ENCODE measurements at places on chromosomes 11 and 22. TPM values are rescaled to one million over a fixed set of nuclear protein-coding genes. Genes with fewer than 3 reads are reported as not detected.

- DNase-seq = no peak
- H3K27ac ChIP-seq = no peak overlapping the region
- no peaks in the 10 kb centered on the region for H3K27me3 ChIP-seq
- peaks cover 9% of the 10 kb centered on the region for H3K4me1 ChIP-seq
These were observed 25.1 kb upstream of the PLAAT3 start for GRCh38 chr11:63639199-63639832.

Gene TEX54
- not detected for total RNA-seq

- DNase-seq = no peak
- H3K27ac ChIP-seq = no peak overlapping the region
- H3K27me3 ChIP-seq = peaks cover 13% of the 10 kb centered on the region
- H3K4me1 ChIP-seq = no peaks in the 10 kb centered on the region
These were observed 14.7 kb upstream of the CD5 start for GRCh38 chr11:61087426-61088119.

DNA sequence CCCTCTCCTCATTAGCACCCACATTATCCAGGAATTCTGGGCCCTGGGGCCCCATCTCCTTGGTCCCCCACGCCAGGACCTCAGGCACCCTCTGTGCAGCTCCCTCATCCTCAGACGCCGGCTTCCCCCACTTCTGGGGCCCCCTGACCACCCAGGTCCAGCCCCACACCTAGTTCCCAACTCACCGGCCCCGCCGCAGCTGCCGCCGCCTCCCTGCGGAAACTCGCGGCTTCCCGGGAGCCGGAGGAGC is at the start of gene PCSK7:
PCSK7 (minus strand) TSS at position 232 of the 250 bp plus-strand sequence. CDS start 2,229 bp downstream, outside the sequence.
- no peak for DNase-seq
- H3K27ac ChIP-seq = peak within 1 kb of the TSS; percentile 91
- peaks cover 14% of the 10 kb centered on the region for H3K4me1 ChIP-seq
- H3K36me3 ChIP-seq = peaks cover 34% of the 10 kb centered on the region
- no peaks in the 10 kb centered on the region for H3K27me3 ChIP-seq

GRCh38 chr22:45071618-45072017 is 61.8 kb upstream of the PHF21B start:
- no peak overlapping the region for H3K4me3 ChIP-seq
- no peak for DNase-seq
- H3K27ac ChIP-seq = no peak overlapping the region
- peaks cover 100% of the 10 kb centered on the region for H3K27me3 ChIP-seq
- H3K36me3 ChIP-seq = peaks cover 4% of the 10 kb centered on the region

- H3K4me3 ChIP-seq = no peak overlapping the region
- peaks cover 10% of the 10 kb centered on the region for H3K27me3 ChIP-seq
- H3K36me3 ChIP-seq = peaks cover 15% of the 10 kb centered on the region
- H3K27ac ChIP-seq = no peak overlapping the region
These were observed 13.5 kb upstream of the SIGIRR start for GRCh38 chr11:428295-428694.

- no peak overlapping the region for H3K27ac ChIP-seq
- peaks cover 100% of the 10 kb centered on the region for H3K27me3 ChIP-seq
- H3K4me1 ChIP-seq = no peaks in the 10 kb centered on the region
- peaks cover 4% of the 10 kb centered on the region for H3K36me3 ChIP-seq
These were observed 24.2 kb downstream of the PARVG start for GRCh38 chr22:44204739-44205515.

DNA sequence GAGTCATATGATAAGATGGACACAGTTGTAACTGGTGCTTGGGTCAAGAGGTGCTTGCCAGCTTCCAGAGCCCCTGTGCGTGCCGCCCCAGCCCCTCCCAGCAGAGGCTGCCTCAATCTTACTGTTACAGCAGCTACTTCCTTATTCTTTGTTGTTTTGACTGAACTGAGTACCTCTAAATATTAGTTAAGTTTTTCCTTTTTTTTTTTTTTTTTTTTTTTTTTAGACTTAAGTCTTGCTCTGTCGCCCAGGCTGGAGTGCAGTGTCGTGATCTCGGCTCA is 8.8 kb downstream of the ZBED4 start:
- peaks cover 12% of the 10 kb centered on the region for H3K36me3 ChIP-seq
- H3K27ac ChIP-seq = no peak overlapping the region
- no peaks in the 10 kb centered on the region for H3K27me3 ChIP-seq
- H3K4me3 ChIP-seq = no peak overlapping the region

DNA sequence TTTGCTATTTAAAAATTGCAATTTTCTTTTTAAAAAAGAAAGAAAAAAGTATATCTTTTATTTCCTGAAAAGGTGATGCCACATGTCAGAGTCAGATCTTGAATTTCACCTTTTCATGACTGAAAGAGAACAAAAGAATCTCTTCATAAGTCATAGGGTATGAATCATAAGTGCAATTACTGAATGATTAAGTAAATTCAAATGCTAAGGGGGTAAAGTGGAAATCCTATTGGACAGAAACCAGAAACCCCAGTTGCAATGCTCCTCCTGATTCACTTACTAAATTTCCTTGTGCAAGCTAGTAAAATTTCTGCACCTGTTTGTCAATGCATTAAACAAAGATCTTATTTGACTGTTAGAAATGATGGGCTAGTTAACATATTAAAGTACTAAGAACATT is 8.2 kb upstream of the PRRG4 start:
- peak overlapping the region; percentile 31 for H3K4me3 ChIP-seq
- H3K27me3 ChIP-seq = no peaks in the 10 kb centered on the region
- peaks cover 37% of the 10 kb centered on the region for H3K4me1 ChIP-seq
- H3K27ac ChIP-seq = peak overlapping the region; percentile 74
- peak; percentile 33 for DNase-seq

DNA sequence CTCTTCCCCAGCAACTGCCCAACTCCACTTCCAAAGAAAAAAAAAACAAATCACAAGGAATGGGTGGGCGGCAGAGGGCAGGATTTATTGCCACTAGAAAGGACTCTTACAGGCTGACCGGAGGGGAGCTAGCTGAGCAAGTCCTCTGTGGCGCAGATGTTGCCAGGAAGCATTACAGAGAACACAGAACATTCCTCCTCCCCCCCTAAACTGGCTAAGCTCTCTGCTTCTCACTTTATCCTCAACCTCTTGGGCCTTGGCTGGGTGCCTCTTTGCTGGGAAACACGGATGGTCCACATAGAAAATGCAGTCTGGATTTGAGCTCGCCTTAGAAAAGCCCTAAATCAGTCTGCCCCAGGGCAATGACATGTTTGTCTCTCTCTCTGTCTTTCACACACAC is 12.6 kb upstream of the FJX1 start:
- no peak overlapping the region for H3K27ac ChIP-seq
- no peak for DNase-seq
- H3K4me1 ChIP-seq = peaks cover 14% of the 10 kb centered on the region
- no peak overlapping the region for H3K4me3 ChIP-seq
- no peaks in the 10 kb centered on the region for H3K36me3 ChIP-seq

GRCh38 chr11:43788421-43788820 is 92.2 kb upstream of the ALKBH3 start:
- H3K27ac ChIP-seq = peak overlapping the region; percentile 48
- H3K4me3 ChIP-seq = no peak overlapping the region
- H3K27me3 ChIP-seq = no peaks in the 10 kb centered on the region
- no peaks in the 10 kb centered on the region for H3K4me1 ChIP-seq

GRCh38 chr22:29006346-29006745 is 55.3 kb downstream of the C22orf31 start:
- H3K4me1 ChIP-seq = peaks cover 28% of the 10 kb centered on the region
- no peak overlapping the region for H3K4me3 ChIP-seq
- no peak for DNase-seq
- no peak overlapping the region for H3K27ac ChIP-seq

GRCh38 chr22:40071720-40072119 is 77.0 kb downstream of the FAM83F start:
- no peak for DNase-seq
- H3K36me3 ChIP-seq = no peaks in the 10 kb centered on the region
- H3K27me3 ChIP-seq = no peaks in the 10 kb centered on the region
- H3K27ac ChIP-seq = no peak overlapping the region
- no peaks in the 10 kb centered on the region for H3K4me1 ChIP-seq

Gene NTM
- not detected for total RNA-seq

- no peaks in the 10 kb centered on the region for H3K36me3 ChIP-seq
- no peaks in the 10 kb centered on the region for H3K27me3 ChIP-seq
- no peak overlapping the region for H3K27ac ChIP-seq
These were observed 24.4 kb upstream of the ALG8 start for GRCh38 chr11:78163828-78164227.

- H3K4me1 ChIP-seq = no peaks in the 10 kb centered on the region
- DNase-seq = no peak
- no peak overlapping the region for H3K4me3 ChIP-seq
- peaks cover 34% of the 10 kb centered on the region for H3K27me3 ChIP-seq
- H3K27ac ChIP-seq = no peak overlapping the region
These were observed 42.1 kb upstream of the KLHL35 start for GRCh38 chr11:75474878-75475766.

DNA sequence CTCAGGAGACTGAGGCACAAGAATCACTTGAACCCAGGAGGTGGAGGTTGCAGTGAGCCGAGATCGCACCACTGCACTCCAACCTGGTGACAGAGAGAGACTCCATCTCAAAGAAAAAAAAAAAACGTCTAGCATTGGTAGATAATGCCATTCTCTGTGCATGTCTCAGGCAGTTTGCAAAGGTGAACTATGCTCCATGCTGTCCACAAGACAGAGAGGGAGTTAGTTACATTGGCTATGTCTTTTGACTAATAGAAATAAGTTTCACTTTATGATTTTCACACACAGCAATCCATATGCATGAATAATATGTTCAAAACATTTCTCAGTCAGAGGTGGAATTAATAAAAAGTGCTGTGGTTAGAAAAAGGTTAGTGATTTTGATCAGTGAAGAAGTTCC is 591.4 kb downstream of the ETS1 start:
- no peak overlapping the region for H3K27ac ChIP-seq
- H3K4me3 ChIP-seq = no peak overlapping the region
- H3K36me3 ChIP-seq = no peaks in the 10 kb centered on the region
- no peak for DNase-seq
- H3K4me1 ChIP-seq = no peaks in the 10 kb centered on the region

Gene CELSR1
- total RNA-seq = 40.8 TPM

GRCh38 chr11:2377511-2378443 is 667 bp downstream of the CD81 start:
- peaks cover 35% of the 10 kb centered on the region for H3K36me3 ChIP-seq
- H3K4me1 ChIP-seq = peaks cover 19% of the 10 kb centered on the region
- peak overlapping the region; percentile 91 for H3K27ac ChIP-seq
- no peaks in the 10 kb centered on the region for H3K27me3 ChIP-seq

DNA sequence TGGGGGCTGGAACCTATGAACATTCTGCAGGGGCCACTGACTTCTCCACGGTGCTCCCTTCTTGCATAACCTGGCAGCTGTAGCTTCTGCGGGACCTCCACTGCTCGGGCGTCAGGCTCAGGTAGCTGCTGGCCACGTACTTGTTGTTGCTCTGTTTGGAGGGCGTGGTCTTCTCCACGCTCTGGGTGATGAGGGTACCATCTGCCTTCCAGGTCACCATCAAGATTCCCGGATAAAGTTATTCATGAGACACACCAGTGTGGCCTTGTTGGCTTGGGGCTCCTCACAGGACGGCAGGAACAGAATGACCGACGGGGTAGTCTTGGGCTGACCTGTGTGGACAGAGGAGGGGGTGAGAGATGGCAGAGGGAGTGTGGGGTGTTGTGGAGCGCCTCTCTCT is 6.5 kb upstream of the DRICH1 start:
- no peak overlapping the region for H3K4me3 ChIP-seq
- no peaks in the 10 kb centered on the region for H3K4me1 ChIP-seq
- peaks cover 5% of the 10 kb centered on the region for H3K36me3 ChIP-seq
- H3K27me3 ChIP-seq = no peaks in the 10 kb centered on the region
- DNase-seq = no peak

DNA sequence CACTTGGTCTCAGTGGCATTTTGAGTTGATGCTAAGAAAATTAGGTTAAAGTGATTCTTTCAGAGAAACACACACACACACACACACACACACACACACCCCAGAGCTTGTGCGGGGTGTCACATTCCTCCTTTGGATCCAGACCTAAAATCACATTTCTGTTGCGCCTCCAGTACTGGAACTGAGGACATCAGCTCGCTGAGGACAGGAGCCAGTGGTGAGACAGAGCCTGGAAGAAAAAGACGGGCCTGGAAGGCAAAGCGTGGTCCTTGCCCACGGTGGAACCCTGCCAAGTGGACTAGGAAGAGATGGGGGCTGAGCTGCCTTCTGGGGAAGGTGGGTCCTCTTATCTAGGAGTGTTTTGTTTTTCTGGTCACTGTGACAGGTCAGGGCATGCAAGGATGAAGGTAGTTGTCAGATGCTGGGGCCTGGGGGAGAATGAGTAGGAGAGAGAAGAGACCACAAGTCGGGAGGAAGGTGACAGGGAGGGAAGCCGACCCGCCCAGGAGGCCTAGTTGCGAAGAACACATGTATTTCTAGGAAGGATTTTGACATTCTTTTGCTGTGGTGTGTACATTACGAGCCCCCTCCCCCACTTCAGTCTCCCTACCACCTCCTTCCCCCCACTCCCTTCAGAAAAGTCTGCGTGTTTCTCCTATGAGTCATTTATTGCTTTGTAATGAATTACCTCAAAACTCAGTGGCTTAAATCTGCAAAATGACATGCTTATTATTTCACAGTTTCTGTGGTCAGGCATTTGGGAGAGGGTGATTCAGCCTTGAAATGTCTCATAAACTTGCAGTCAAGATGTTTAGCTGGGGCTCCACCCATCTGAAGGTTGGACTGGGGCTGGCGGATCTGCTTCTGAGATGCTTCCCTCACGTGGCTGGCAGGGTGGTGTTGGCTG is 4.8 kb upstream of the ELFN2 start:
- H3K36me3 ChIP-seq = peaks cover 24% of the 10 kb centered on the region
- peak; percentile 79 for DNase-seq
- H3K27ac ChIP-seq = peak overlapping the region; percentile 66
- peaks cover 27% of the 10 kb centered on the region for H3K4me1 ChIP-seq
- peaks cover 20% of the 10 kb centered on the region for H3K27me3 ChIP-seq

- no peak overlapping the region for H3K4me3 ChIP-seq
- no peaks in the 10 kb centered on the region for H3K36me3 ChIP-seq
- peaks cover under 1% of the 10 kb centered on the region for H3K4me1 ChIP-seq
These were observed 78.1 kb upstream of the CCND1 start for GRCh38 chr11:69562816-69563215.

Gene IFITM10
- total RNA-seq = 3.3 TPM

Gene TNNI2
- 1.3 TPM for total RNA-seq

GRCh38 chr11:100105982-100106358 is 581.1 kb upstream of the ARHGAP42 start:
- H3K4me3 ChIP-seq = no peak overlapping the region
- no peaks in the 10 kb centered on the region for H3K4me1 ChIP-seq
- DNase-seq = no peak
- no peaks in the 10 kb centered on the region for H3K36me3 ChIP-seq
- no peak overlapping the region for H3K27ac ChIP-seq

Gene SRRD
- total RNA-seq = 25.6 TPM

Gene ZP1
- total RNA-seq = not detected

GRCh38 chr22:50190182-50190940 is 4.6 kb downstream of the TRABD start:
- peak; percentile 80 for DNase-seq
- peak overlapping the region; percentile 71 for H3K4me3 ChIP-seq
- peaks cover 49% of the 10 kb centered on the region for H3K36me3 ChIP-seq
- peak overlapping the region; percentile 85 for H3K27ac ChIP-seq

Data from Calu3 (cell line).